Activated naive CD8-positive, alpha-beta T cell treated with anti-CD3 and anti-CD28 coated beads, Interleukin-2, amount 10 ng/mL, durations not matched to agents 7 days and 5 days (primary cell): ENCODE measurements at places on chromosomes 13 and 19. TPM values are rescaled to one million over a fixed set of nuclear protein-coding genes. Genes with fewer than 3 reads are reported as not detected.

The MEIS3 gene
- not detected for total RNA-seq

The RGS9BP gene
- 0.79 TPM for total RNA-seq

The SELENOV gene
- total RNA-seq, result not detected

The KATNAL1 gene
- total RNA-seq, result 19.4 TPM

The ZNF30 gene
- 5.9 TPM for total RNA-seq

The SGCG gene
- not detected for total RNA-seq

The CEACAM20 gene
- not detected for total RNA-seq

The GAPDHS gene
- total RNA-seq, result not detected

The NFILZ gene
- not detected for total RNA-seq

The ZNF567 gene
- total RNA-seq, result 13.6 TPM

The ZNF98 gene
- total RNA-seq, result not detected
